ENCODE measurements at places on chromosomes 2 and 18. TPM values are rescaled to one million over a fixed set of nuclear protein-coding genes. Genes with fewer than 3 reads are reported as not detected.

KLHL14 gene
- total RNA-seq, result not detected

CFAP221 gene
- 0.40 TPM for total RNA-seq

GBX2 gene
- total RNA-seq, result 2.2 TPM

CKAP2L gene
- 14.0 TPM for total RNA-seq

RESP18 gene
- not detected for total RNA-seq

INPP4A gene
- total RNA-seq, result 5.8 TPM

THOC1 gene
- total RNA-seq, result 21.2 TPM

MEP1B gene
- not detected for total RNA-seq

ABHD1 gene
- 1.2 TPM for total RNA-seq

RAPH1 gene
- 7.9 TPM for total RNA-seq

SKA1 gene
- 12.4 TPM for total RNA-seq

GPR45 gene
- not detected for total RNA-seq

ADD2 gene
- 22.3 TPM for total RNA-seq

CNPPD1 gene
- 43.4 TPM for total RNA-seq

SERPINB5 gene
- total RNA-seq, result not detected

MAP2 gene
- 1.3 TPM for total RNA-seq

ANO7 gene
- 2.2 TPM for total RNA-seq

POTEJ gene
- total RNA-seq, result not detected

CD8B gene
- total RNA-seq, result not detected

SLC4A3 gene
- total RNA-seq, result 3.7 TPM

TGIF1 gene
- 140 TPM for total RNA-seq

BOD1L2 gene
- not detected for total RNA-seq

ZNF521 gene
- total RNA-seq, result not detected

BCL11A gene
- total RNA-seq, result not detected

TUBA3E gene
- 0.78 TPM for total RNA-seq

REG1B gene
- total RNA-seq, result not detected

CFC1 gene
- total RNA-seq, result not detected

CYB5A gene
- 171 TPM for total RNA-seq

SCYGR4 gene
- total RNA-seq, result not detected

SCTR gene
- total RNA-seq, result not detected

Measured in A549 treated with ZK216348 at 1 μM for 4 hours (cell line).